Stimulated activated CD8-positive, alpha-beta memory T cell treated with anti-CD3 and anti-CD28 coated beads, Interleukin-4, amount 100 ng/mL, for 1 hour (primary cell): ENCODE measurements at places on chromosomes 5 and 9.

GRCh38 chr5:60209146-60209840 lies 315.8 kb upstream of the PDE4D start:
- DNase-seq: no peak

DNA sequence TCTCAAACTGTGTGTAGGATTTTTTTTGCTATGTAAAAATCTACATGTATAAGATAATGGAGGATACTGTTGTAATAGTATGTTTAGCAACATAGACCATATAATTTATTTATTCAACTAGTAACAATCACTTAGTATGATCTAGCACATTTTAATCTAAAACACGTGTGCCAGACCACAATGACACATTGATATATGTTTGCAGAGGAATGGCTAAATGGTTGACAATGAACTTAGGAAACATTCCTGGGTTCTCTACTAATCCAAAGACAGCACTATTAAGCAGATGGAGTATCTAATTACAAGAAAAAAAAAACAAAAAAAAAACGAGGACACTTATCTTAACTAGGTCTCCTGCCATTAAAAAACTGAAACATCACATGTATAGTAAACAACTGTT lies 261.7 kb upstream of the PAPPA start:
- no peak for DNase-seq

DNA sequence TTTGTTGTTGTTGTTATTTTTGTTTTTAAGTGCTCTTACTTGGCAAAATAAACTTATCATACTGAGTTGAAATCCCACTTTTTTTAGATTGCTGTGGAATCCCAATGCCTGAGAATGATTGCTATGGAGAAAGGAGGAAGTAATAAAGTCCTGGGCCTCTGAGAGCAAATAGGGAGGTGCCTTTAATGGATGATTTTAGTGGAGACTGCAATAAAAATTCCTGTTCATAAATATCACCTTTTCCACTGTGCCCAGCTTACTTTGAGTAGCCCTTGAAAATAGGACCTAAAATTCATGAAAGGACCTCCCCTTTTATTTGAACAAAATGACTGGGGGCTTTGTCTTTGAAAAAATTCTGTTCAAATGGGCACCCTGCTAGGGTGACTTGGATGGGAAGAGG lies 21.8 kb upstream of the ANKH start:
- DNase-seq: no peak

DNA sequence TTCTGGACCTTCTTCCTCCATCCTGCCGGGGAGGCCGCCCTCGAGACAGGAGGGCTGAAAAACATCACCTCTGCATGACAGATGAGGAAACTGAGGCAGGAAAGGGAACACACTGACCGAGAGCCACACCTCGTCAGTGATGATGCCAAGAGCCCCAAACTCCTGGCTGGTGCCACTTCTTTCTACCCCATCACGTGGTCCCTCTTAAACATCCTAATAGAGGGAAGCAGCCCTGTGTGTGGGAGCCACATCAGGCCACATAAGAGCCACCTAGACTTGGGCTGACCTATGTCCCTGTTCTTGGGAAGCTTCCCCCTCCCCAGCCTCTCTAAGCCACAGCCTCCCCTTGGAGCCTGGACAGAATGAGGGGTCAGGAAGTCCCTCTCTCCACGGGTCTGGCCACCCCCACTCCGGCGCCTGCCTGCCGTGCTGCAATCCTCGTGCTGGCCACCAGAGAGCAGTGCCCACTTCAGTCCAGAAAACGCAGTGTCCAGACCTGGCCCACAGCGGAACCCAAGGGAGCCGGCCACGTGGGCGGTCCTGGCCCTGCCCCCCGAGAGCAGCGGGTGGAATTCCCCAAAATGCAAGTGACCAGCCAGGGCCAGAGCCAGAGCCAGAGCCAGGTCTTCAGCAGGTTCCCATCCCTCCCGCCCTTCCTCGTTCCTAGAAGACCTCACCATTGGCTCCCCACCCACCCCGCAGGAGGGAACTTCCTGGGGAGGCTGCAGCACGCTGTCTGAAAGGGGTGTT lies 54.7 kb upstream of the SARDH start:
- no peak for DNase-seq

DNA sequence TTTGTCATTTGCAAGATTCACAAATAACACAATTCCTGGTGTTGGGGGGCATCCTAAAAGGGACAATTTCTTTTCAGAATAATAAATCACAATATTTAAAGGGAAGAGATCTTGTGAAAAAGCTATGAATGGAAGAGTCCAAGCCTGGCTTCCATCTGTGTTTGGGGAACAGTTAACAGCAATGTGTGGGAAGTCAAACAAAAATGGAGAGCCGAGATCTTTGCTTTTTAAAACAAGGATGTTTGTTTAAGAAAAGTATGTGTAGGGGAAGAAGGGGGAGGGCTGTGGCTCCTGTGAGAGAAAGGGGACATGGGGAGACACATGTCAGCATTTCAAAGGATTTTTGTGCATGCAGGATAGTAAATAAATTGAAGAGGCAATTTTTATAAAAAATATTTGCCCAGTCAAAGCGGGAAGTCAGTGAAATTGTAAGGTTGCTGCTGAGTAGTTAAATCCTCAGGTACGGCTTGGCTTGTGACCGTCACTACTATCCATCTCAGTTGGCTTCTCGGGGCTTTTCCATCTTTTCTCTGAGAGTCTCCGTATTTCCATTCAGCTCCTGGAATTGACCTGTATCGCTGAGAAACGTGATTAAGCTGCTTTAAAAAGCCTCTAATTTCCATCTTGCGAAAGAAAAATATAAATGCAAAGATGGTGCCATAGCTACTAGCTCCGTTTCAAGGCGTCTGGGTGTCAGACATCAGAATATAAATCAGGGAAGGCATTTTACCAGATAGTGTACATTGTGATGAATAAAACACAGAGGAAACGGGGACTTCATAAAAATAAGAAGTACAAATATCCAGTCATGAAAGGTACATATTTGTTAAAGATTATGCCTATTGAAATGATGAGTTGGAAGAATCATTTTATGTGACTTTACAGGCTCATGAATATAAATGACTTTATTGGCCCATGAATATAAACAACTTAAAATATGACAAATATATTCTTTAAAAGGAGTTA lies 52.9 kb upstream of the VCAN start:
- DNase-seq: no peak

DNA sequence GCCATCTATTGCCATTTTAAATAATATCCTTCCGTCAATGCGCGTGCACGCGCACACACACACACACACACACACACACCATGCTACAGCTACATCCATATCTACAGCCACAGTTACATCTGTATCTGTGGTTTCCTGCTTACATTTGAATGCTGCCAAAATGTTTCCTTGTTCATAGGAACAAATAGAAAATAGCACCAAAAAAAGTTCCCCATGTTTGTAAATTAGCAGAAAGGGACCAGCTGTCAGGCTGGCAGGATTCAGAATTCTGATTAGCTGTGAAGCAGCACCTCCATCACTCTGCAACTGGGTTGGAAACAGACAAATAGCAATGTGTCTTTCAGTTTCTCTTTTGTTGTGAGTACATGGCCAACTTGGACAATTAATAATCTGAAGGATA lies 601.5 kb downstream of the IRX1 start:
- DNase-seq: no peak

DNA sequence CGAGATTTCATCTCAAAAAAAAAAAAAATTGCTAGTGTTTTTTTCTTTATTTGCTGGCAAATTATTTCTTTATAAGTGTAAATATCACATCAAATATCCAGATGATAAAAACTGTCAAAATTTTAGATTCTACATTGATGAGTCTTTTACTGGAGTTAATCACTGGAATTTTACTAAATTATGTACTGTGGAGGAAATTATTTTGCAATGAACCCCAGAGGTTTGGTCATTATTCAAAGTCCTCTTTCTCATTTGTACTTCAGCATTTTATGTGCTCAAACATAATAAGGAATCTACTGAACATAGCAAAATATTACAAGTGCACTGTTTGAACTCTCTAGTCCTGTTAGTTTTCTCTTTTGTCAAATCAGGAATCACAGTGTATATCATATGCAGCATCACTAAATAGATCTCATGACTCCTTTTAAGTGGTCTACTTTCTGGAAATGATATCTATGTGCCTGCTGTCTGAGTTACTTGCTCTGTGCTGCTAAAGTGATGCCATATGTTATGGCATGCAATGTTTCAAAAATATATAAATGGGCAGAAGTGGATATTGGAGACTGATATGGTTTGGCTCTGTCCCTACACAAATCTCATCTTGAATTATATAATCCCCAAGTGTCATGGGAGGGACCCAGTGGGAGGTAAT lies 18.0 kb downstream of the OTULINL start:
- DNase-seq: no peak

DNA sequence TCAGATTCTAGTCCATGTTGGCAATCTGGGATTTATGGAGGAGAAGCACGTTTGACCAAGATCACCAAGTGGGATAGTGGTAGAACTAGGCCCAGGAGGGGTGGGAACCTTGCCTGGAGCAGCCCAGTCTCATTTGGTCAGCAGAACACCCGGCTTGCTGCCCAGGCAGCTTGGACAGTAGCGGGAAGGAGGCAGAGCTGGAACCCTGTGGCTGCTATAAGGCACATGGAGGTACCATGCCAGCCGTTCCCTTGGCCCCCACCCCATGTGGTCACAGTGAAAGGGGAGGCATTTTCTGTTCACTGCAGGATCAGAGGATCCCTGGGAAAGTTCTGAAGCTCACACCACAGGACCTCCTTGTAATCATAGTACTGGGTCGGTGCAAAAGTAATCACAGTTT lies 75.4 kb upstream of the ORM1 start:
- DNase-seq: no peak
